ENCODE measurements at places on chromosomes 4 and X.

- DNase-seq, result no peak
Observed at GRCh38 chrX:791479-792034, 161.0 kb downstream of the SHOX start.

- DNase-seq, result peak; percentile 41
Observed at GRCh38 chrX:140765043-140765784, 55.7 kb downstream of the LINC00632 start.

- no peak for DNase-seq
Observed at GRCh38 chr4:48705609-48706008, 74.5 kb downstream of the FRYL start.

- DNase-seq, result peak; percentile 9
Observed at GRCh38 chr4:24686866-24687692, 102.7 kb upstream of the DHX15 start.

DNA sequence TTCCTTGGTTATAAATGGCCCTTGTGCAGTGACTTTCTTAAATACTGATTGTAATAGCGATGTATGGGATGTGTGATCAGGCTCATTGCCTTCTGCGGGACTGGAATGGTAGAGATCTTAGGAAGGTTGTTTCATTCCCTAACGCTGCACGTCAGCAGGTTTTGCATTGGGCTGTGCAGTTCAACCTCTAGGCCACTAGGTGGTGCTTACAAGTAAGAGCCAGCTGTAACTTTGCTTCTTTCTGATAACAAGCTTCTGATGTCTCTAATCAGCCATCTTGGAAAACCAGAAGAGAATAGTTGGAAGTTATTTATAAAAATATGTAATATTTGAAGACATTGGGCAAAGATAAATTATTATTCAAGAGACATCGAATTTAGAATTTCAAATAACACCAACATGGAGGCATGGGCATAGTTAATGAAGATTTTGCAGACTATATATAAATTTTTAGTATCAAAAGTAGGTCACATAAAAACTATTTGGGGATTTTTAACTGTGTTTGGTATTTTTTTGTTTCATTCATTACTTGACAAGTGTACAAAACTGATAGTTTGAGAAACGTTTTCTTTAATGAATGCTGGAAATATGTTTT lies 339.7 kb upstream of the PCDH7 start:
- peak; percentile 8 for DNase-seq

GRCh38 chr4:183072176-183072575 lies 26.9 kb upstream of the WWC2 start:
- DNase-seq, result no peak

- DNase-seq, result no peak
Observed at GRCh38 chrX:74325130-74326059, 21.4 kb downstream of the ZCCHC13 start.

- no peak for DNase-seq
Observed at GRCh38 chr4:24570574-24571236, 13.6 kb downstream of the DHX15 start.

- no peak for DNase-seq
Observed at GRCh38 chrX:39157006-39157405, 355.7 kb downstream of the MID1IP1 start.

DNA sequence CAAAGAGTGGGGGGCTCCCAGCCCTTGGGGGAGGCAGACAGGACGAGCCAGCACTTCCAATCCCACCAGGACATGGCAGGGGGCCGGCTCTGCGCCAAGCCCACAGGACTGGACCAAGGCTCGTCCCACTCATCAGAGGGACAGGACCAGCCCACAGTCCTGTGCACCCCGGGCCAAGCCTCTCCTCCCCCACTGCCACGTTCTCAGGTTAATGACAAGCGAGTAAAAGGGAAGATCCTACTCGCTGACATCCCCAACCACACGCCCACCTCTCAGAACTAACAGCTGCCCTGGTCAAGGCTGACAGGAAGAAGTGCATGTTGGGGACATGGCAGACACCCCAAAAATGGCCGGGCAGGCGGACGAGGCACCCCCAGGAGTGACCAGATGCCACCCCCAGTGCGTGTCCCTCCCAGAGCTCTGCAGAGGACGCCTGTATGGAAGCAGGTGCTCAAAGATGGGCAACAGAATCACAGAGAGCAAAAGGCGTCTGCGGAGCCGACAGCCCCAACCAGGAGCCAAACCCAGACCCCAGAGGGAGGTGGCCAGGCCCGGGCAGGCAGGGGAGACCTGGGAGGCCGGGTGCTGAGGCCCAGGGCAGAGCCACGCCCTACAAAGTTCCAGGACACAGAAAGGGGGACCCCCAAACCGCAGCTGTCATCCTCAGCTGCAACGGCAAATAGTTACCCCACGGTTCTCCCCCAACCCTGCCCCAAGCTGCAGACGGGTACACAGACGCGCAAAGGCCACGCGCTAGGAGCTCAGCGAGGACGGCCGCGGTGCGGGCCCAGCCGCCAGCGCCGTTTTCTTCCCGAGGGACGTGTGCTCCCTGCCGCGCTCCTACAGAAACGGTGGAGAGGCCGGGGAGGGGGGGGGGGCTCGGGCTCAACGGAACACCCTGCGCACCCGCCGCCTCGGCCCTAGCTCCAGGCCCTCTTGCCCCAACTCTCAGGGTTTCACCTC lies 1.7 kb downstream of the CTBP1 start:
- no peak for DNase-seq

DNA sequence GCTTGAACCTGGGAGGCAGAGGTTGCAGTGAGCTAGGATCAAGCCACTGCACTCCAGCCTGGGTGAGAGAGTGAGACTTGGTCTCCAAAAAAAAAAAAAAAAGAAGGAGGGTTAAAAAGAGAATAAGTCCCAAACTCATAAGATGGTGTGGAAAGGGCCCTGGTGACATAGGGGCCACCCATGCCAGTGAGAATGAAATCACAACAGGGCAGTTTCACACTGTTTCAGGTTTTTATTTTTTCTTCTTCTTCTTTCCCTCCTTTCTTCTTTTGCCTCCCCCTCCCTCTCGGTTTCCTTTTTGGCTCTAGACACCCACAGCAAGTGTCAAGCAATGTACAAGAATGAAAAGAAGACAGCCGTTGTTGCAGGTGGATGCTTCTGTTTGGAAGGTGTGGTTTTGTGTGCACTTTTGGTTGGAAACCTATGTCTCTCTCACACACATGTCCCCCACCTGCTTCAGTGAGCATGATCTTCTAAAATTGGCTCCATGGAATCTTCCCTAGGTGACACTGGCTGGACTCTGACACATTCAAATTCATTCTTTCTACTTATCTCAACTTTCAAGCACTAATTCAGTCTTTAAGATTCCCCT lies 14.4 kb upstream of the TLR8 start:
- DNase-seq, result no peak

DNA sequence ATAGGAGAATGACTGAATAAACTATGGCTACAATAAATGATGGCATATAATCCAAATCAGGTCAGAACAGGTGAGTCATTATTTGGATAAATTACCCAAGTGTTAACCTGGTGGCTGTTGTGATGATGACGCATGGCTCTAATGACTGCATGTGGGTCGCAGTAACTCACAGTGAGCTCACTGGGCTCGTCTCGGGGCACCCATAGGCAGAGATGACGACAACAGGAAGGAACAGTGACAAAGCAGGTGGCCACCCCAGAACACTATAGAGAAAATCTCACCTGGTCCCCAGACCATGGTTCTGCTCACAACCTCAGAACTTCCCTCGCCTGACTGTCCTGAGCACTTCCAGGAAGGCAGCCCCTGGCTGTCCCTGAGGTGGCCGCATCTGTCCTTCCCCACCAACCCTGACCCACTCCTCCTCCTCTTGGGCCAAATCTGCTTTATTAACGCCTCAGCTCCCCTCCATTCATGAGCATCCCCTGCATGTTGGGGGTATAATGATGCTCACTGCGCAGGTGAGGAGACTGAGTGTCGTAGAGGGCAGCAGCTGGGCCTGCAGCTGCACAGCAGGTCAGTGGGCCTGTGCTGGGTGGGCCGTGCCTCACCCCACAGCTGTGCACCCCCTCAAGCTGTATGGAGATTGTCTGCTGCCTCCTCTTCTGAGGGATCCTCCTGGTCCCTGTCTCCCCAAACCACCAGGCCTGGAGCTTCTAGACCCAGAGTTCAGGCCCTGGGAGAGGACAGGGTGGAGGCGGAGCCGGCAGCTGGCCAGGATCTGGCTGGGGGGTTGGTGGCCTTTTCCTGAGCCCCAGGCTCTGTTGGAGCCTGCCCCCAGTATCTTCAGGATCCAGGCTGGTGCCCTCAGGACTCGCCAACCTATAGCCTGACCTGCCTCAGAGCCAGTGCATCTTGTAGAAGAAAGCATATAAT lies 30.9 kb upstream of the FAM156A start:
- no peak for DNase-seq

- DNase-seq, result no peak
Observed at GRCh38 chr4:148101235-148101634, 341.0 kb downstream of the NR3C2 start.

DNA sequence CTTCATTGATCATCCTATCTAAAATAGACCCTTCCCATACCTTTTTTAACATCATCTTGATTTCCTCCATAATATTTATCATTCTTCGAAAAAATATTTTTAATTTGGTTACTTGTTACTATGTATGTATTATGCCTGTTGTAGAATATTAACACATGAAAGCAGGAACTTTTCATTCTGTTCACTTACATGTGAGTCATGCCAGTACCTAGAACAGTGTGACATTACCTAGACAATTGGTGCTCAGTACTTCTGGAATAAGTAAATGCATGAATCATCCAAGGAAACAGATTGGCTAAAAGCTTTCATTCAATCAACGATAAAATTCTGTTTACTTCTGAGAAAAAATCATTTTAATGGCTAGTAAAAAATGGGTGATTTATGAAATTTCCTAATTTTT lies 76.4 kb downstream of the CXXC4 start:
- no peak for DNase-seq

DNA sequence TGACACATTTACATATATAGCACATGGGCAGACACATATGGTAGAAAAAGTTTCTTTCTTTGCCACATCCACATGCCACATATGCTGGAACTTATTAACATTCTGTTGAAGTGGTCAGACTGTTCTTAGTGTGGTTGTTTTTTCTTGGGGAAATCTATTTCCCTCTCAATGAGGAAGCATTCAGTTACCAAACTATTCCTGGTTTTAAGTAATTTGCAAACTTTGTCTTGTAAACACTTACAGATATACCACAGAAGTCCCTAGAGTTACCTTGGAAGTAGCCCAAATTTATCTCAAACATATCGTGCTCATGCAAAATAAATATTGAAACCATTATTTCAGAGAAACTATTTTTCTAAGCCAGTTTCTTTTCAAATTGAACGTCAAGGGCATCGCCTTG lies 625.5 kb upstream of the INTU start:
- no peak for DNase-seq

DNA sequence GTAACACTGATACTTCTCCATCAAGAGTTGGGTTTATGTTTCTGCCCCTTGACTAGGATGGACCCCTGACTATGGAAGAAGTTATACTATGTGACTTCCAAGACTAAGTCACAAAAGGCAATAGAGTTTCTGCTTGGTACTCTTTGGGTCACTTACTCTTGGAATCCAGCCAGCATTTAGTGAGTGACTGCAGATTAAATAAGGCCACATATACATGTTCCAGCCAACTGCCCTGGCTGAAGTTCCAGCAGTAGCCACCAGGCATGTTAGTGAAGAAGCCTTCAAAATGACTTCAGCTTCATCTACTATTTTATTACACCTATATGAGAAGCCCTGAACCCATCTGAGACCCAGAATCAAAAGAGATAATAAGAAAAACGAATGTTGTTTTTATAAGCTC lies 524.0 kb downstream of the DMD start:
- no peak for DNase-seq

GRCh38 chrX:119025900-119026299 lies 46.9 kb upstream of the CT47C1 start:
- no peak for DNase-seq

GRCh38 chr4:10577018-10577417 lies 107.5 kb downstream of the CLNK start:
- no peak for DNase-seq

- peak; percentile 42 for DNase-seq
Observed at GRCh38 chrX:38236901-38237615, 16.4 kb upstream of the SRPX start.

GRCh38 chrX:38804682-38805431 lies 3.6 kb downstream of the MID1IP1 start:
- DNase-seq, result no peak

- no peak for DNase-seq
Observed at GRCh38 chr4:42464550-42465094, 67.3 kb downstream of the SHISA3 start.

GRCh38 chrX:112078606-112079005 lies 4.0 kb downstream of the TRPC5 start:
- DNase-seq, result no peak

GRCh38 chrX:117538178-117539089 lies 578.2 kb downstream of the KLHL13 start:
- DNase-seq, result no peak

DNA sequence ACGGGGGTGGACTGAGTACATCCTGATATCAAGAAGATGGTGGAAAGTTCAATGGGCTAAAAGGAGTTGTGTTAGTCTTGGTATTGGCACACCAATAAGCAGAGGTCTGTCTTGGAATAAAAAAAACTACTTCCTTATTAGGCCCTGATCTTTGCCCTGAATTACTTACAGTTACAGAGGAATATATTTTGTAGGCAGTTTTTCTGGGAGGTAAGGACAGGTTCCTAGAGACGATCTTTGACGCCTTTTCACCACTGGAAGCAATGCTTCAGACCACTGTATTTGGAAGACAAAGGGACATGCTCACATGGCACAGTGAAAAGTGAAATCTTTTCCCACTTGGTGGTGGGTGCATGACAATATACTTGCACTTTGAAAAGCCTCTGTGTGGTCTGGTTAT lies 618 bp upstream of the XK start:
- DNase-seq, result no peak

DNA sequence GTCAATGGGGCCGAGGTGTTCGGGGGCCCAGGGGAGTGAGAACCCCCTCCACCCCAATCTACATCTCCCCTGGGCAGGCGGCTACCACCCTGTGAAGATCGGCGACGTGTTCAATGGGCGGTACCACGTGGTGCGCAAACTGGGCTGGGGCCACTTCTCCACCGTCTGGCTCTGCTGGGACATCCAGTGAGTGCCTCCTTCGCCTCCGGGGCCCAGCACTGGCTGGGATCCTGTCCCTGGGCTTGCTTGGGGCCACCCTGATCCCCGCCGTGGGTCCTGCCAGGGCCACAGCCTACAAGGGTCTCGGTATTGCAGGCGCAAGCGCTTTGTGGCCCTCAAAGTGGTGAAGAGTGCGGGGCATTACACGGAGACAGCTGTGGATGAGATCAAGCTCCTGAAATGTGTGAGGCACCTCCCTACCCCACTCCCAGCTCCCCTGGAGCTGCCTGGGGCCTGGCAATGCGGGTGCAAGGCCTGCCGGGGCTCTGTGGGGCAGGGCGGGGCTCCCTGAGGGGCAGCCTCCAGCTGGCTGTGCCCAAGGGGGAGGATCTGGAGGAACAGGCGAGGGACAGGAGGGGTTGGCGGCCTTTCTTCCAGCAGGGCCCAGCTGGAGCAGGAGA lies 697 bp downstream of the SRPK3 start:
- no peak for DNase-seq

- no peak for DNase-seq
Observed at GRCh38 chrX:105221374-105221773, 880 bp upstream of the TEX13A start.

GRCh38 chr4:20552004-20552403 lies 148.3 kb upstream of the PACRGL start:
- no peak for DNase-seq

Data from NCI-H460 (cell line).